ENCODE measurements at places on chromosomes 16 and 17.

DNA sequence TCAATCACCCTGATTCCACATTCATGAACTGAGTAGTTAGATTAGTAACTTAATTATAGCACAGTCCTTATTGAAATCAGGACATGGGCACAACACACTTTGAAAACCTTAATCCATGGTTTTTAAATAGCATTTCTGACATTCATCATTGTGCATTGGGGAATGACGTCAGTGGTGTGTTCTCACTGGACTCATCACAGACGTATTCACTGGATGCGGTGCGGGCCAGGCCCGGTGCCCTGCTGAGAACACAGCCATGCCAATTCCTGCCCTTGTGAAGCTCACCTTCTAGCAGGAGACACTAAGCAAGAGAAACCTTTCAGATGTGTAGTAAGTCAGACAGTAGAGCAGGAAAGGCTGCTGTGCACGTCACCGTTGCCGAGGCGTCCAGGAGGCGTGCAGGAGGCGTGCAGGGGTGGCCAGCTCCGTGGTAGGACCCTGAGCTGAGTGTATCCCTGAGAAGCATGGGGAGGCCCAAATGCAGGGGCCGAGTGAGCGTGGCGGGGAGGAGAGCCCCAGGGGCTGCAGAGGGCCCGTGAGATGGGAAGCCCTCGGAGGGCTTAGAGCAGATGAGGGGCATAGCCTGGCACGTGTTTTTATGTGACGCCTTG lies 12.9 kb downstream of the BANP start:
- DNase-seq, result no peak

DNA sequence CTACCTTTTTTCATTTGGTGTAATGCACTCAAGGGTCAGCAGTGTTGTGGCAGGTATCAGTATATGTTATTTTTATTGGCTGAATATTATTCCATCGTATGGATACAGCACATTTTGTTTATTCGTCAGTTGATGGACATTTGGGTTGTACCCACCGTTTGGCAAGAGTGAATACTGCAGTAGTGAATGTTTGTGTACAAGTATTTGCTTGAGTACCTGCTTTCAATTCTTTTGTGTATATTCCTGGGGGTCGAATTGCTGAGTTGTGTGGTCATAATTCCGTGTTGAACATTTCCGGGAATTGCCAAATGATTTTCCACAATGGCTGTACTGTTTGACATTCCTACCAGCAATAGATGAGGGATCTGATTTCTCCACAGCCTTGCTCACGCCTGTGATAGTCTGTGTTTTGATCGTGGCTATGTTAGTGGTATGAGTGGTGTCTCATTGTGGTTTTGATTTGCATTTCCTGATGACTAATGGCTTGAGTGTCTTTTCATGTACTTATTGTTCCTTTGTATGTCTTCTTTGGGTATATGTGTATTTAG lies 108.4 kb downstream of the OR1D5 start:
- peak; percentile 98 for DNase-seq

- no peak for DNase-seq
Observed at GRCh38 chr17:81324851-81325713, 30.0 kb upstream of the SLC38A10 start.

DNA sequence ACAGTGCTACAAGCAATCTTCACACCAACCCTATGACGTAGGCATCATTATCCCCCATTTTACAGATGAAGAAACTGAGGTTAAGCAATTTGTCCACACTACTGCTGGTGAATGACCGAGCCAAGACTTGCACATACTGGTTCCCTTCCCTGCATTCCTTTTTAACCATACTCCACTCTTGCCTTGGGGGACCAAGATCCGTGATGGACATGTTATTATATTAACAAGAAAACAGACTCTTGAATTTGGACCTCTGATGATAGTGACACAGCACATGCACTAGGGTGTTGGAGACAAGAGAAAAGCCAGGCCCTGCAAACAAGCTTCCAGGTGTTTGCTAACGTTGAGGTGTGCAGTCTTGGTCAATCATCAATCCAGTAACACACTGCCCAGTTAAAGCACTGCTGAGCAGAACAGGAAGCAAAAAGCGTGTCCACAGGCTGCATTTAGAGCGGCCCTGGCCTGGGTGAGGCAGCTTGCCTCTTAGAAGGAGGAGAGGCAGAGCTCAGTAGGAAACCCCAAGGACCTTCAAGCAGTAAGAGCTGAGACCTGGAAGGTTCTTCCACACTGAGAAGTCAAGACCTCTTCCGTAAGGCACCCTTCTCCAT lies 36.7 kb downstream of the HNF1B start:
- DNase-seq, result no peak

GRCh38 chr16:14369734-14370598 lies 260.1 kb downstream of the PARN start:
- DNase-seq, result no peak

- DNase-seq, result no peak
Observed at GRCh38 chr17:19664821-19665181, 16.2 kb downstream of the ALDH3A2 start.

- no peak for DNase-seq
Observed at GRCh38 chr17:21376759-21377690, 868 bp downstream of the KCNJ12 start.

GRCh38 chr16:20359997-20360396 lies 7.5 kb upstream of the UMOD start:
- no peak for DNase-seq
